Activated CD4-positive, alpha-beta T cell treated with anti-CD3 and anti-CD28 coated beads, Interleukin-2, Interleukin-4, amounts not matched to agents 100 ng/mL and 50 ng/mL, durations not matched to agents 16 hours and 8 hours (primary cell): ENCODE measurements at places on chromosomes 11 and 22.

DNA sequence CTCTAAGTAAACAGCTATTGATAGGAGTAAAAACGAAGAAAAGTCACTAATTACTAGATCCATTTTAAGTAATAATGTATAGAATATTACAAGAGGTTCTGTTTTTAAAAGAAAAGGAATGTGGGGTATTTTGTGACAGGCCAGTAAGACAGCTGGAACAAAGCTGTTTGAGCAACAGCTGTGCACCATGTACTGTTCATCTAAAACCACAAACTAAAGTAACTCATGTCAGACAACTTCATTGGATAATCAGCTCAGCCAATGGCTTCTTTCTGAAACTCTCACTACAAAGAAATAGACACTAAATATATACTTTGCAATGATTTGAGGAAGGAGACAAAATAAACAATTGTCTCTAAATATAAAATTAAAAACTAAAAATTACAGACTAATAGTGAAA, 16.1 kb downstream of the RRAS2 start:
- no peak for DNase-seq

DNA sequence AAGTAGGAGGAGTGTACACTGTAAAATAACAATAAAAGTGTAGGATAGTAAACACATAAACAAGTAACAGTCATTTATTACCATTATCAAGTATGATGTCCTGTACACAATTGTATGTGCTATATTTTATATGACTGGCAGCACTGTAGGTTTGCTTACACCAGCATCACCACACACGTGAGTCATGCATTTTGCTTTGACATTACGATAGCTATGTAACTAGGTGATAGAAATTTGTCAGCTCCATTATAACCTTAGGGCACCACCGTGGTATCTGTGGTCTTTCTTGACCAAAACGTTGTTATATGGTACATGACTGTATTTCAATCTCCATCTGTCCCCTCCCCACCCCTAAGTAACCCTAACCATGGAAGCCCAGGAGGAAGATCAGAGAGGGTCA, 1.1 kb downstream of the DNAL4 start:
- DNase-seq = peak; percentile 32

- DNase-seq = no peak
Measured at GRCh38 chr11:119885861-119886567, 157.0 kb upstream of the NECTIN1 start.

- DNase-seq = no peak
Measured at GRCh38 chr22:49768077-49768910, 59.4 kb downstream of the BRD1 start.

DNA sequence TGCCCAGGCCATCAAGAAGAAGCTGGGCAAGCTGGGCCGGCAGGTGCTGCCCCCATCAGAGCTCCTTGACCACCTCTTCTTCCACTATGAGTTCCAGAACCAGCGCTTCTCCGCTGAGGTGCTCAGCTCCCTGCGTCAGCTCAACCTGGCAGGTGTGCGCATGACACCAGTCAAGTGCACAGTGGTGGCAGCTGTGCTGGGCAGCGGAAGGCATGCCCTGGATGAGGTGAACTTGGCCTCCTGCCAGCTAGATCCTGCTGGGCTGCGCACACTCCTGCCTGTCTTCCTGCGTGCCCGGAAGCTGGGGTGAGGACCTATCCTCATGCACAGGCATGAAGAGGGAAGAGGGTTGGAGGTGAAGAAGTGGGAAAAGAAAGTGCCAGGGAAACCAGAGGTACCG, 5.3 kb upstream of the NHERF4 start:
- no peak for DNase-seq

DNA sequence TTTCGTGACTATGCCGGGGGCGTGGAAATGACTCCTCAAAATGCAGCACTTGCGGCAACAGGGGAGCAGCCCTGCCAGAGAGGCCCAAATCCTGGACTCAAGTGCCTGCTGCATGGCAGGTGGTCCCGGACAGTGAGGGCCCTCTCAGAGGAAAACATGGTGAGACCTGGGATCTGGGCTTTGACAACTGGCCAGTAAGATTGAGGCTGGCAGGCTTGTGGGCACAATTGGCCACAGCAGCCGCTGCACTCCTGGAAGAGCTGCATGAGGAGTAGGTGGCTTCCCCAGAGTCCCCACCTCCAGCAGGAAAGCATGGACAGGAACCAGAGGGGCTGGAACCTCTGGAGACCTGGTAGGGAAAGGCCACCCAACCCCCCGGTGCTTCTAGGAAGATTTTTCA, 13.4 kb downstream of the LINC01488 start:
- DNase-seq = no peak

- DNase-seq = no peak
Measured at GRCh38 chr11:76787911-76788596, 4.9 kb downstream of the TSKU start.

DNA sequence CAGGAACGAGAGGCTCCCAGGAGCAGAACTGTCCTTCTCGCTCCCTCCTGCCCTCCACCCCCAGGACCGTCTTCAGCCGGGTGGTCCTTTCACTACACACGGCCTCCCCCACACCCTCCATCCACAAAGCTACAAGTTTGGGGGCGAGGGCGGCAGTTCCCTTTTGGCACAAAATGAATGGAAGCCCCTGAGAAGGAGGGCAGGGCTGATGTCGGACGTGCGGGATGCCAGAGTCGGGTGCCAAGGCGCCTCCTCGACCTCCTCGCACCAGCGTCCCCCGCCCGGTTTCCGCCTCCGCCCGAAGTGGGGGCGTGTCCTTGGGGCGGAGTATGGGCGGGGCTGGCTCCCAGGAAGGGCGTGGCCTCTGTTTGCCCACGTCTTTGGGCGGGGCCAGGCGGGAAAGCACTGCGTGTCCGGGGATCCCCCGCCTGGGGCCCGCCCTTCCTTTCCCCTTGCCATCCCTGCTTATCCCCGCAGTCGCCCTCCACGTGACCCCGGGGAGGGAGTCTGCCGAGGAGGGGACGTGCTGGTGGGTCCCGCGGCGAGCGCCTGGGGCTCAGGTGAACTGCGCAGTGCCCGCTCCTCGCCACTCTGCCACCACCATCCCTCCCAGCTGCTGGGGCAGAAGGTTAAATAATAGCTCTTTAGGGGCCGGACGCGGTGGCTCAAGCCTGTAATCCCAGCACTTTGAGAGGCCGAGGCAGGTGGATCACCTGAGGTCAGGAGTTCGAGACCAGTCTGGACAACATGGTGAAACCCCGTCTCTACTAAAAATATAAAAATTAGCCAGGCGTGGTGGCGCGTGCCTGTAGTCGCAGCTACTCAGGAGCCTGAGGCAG, 937 bp upstream of the EFEMP2 start:
- peak; percentile 97 for DNase-seq

GRCh38 chr11:14942745-14943144, 29.4 kb downstream of the CALCA start:
- no peak for DNase-seq

GRCh38 chr11:17415523-17416104, 27.2 kb upstream of the KCNJ11 start:
- no peak for DNase-seq

GRCh38 chr11:88345408-88345807, 7.9 kb upstream of the CTSC start:
- peak; percentile 59 for DNase-seq

GRCh38 chr11:86918496-86918895, 36.7 kb downstream of the FZD4 start:
- DNase-seq = no peak

DNA sequence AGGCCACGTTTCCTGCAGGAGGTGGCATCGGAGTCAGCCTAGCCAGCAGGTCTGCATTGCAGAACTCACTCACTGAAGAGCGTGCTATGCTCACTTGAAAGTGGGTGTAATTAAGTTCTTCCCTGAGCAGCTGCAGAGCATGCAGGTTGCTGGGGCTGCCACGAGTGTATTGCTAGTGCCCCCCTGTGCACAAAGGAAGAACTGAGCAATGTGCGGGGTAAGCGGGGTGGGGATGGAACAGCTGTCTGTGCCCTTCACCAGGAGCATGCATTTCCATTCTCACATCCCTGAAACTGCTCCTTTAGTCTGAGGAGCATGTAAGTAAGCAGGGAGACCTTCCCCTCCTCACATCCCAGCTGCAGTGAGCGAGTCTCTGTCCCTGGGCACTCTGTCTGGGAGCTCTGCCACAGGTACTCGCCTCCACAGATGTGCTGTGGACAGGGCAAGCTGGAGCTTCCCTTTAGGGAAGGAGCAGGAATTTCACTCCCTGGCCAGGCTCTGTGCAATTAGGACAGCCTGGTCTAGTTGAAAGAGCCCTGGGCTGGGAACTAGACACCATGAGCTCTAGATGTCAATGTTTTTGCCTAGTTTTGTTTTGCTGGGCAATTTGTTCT, 1031.8 kb downstream of the NTM start:
- peak; percentile 34 for DNase-seq

- no peak for DNase-seq
Measured at GRCh38 chr22:46461566-46462180, 75.7 kb downstream of the CELSR1 start.

DNA sequence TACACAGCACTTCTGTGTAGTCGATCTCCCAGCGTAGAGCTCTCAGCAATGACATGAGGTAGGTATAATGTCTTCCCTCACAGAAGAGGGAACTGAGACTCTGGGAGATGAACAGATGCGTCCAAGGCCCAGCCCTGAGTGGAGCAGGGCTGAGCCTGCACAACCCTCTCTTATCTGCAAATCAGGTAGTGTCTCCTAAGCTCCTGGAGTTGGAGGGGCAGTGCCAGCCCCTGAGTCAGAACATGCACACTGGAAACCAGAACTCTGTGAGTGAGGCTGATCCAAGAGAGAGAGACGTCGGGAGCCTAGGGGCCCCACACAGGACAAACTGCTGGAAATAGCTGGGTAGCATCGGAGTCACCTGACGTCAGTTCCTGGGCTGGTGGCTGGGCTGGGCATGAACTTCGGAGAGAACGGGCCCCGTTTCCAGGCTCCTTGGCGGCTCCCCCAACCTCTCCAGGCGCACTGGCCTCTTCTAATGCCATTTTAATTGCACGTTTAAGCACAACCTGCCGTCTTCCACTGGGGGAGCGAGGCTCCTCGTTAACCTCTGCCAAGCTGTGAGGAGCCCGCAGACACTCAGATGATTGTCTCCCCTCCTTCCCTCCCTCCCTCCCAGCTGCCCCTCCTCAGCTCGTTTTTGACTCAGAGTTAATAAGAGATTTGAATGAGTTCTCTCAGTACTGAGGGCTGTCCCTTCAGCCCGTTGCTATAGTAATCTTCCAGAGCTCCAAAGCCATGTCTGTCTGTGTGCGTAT, 191.2 kb upstream of the TBCEL start:
- DNase-seq = no peak

DNA sequence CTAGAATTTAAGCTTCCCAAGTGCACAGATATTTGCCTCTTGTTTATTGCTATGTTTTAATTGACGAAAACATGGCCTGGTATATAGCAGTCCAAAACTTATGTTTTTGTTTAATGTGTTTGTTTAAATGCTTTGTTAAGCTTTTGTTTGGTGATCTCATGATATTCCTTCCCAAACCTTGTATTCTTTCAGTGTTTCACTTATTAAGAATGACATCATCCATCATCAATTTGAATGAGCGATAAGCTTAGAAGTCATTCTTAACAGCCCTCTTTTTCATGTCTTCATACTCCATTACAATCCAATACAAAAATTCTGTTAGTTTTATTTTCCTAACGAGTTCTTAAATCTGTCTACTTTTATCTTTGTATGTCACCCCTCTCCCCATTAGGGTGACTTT, 206.0 kb downstream of the DYNC2H1 start:
- DNase-seq = no peak

DNA sequence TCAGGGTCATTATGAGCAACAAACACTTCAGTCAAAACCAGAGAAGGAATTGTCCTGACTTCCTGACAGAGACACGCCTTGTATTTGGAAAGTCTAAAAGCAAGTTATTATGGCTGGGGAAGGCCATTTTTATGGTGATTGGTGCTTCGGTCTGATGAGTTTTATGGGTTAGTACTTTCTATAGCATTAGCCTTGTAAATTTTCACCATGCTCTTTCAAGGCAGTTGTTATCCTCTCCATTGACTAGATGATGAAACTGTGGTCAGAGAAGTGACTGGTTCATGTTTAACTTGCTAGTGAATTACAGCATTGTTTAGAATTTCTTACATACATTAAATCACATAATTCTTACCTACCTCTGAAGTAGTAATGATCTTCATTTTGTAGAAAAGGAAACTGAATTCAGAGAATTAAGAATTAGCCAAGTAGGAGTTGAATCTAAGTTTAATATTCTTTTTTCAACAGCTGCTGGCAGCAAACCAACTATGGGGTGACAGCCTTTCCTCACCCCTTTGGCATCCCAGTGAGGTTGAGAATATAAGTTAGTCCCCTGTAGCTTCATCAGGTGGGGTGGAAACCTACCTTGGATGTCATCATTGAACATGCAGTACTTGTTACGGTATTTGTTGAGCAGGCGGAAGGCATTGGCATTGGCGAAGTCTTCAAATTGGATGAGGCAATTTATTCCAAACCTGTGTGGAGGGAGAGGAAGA, 90.0 kb downstream of the CCDC81 start:
- no peak for DNase-seq

DNA sequence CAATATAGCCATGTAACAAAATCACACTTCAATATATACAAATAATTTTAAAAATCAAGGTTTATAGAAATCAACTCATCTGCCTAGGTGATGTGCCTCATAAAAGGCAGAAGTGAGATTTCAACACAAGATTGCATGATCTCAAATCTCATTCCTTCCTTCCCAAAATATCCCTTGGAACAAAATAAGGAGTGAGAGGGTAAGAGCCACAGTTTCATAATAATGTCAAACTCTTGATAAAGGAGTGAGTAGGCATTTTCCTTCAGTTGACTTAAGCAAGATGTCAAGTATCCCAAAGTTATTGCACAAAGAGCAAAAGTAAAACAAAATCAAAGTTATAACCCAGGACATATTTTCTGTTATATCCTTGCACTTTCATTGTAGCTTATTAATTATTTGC, 81.3 kb downstream of the C22orf31 start:
- DNase-seq = no peak

DNA sequence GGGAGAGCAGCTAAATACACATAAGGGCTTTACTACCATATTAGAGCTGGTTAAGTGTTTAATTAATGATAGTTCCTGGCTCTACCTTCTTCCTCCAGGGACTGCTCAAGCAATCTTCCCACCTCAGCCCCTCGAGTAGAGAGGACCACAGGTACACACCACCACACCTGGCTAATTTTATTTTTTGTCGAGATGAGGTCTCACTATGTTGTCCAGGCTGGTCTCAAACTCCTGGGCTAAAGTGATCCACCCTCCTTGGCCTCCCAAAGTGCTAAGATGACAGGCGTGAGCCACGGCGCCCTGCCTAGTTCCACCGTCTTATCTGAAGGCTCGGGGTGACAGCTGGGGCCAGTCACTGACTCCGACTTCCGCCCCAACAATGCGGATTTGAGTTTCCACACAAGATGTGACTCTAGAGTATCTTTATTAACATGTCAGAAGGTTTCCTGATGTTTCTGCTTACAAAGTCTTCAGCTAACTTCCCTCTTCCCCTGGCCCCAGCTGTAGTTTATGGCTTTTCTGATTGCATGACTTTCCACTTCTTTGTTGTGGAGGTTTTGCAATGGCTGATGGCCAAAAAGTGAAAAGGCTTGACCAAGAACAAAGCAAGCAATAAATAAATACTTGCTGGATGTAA, 16.8 kb downstream of the TPST2 start:
- no peak for DNase-seq
